Cerebellar cortex (tissue), 1 donor: ENCODE measurements at places on chromosomes 16 and 17.

- DNase-seq, result no peak
These were observed 19.0 kb upstream of the LRRC37A3 start for GRCh38 chr17:64938290-64938689.

- peak; percentile 90 for DNase-seq
These were observed 5.2 kb upstream of the GRIN2C start for GRCh38 chr17:74864866-74865395.

GRCh38 chr16:50136399-50136798 is 16.7 kb upstream of the TENT4B start:
- DNase-seq, result no peak

GRCh38 chr17:64657610-64658125 is 4.4 kb downstream of the SMURF2 start:
- DNase-seq, result no peak

DNA sequence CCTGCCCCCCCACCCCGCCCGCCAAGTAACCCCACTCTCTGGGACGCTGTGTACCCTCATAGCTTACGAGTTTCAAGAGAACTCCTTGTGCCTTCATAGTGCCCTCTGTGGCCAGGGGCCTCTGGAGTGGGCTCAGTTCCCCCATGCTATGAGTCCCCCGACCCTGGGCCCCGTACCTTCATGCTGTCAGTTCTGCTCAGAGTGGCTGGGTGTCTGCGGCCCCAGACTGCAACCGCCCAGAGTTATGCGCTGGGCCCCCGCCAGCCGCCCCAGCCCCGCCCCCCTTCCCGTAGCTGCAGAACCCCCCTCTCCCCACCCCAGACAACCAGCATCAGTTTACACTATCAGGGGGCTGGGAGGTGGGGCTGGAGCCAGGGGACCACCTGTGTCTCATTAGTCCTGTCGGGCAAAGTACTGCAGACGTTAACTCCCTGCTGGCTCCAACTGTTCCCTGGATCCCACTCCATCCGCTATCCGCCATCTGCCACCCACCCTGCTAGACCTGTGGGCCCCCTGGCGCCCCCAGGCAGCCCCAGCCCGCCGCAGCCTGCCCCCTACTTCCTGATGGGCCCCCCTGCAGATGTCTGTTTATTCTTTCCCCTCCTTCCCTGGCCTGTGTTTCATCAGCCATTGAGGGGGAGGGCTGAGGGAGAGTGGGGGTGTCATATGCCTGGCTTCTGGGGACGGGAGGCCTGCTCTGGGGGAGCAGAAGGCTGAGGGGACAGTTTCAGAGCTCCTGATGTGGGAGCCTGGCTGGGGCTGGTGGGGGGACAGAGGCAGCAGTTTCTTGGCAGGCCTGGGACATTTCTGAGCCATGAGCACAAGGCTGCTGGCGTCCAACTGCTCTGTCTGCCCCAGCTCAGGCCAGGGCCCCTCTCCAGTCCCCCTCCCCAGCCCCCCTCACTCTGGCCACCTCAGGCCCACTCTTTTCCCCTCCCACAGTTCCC is at the start of gene MFAP4:
Gene MFAP4, minus strand, starts transcription at position 217 of the 947 bp plus-strand sequence. Its CDS starts 35 bp downstream, at position 182.
- DNase-seq, result peak; percentile 16

- DNase-seq, result no peak
These were observed 189.3 kb upstream of the TNRC6C start for GRCh38 chr17:77769215-77769614.

- DNase-seq, result no peak
These were observed 116.4 kb upstream of the ZNF750 start for GRCh38 chr17:82956146-82956725.

- peak; percentile 77 for DNase-seq
These were observed 631 bp downstream of the NXPH3 start for GRCh38 chr17:49576088-49576916.

- peak; percentile 80 for DNase-seq
These were observed 72.6 kb downstream of the SYCE1L start for GRCh38 chr16:77271532-77272426.

DNA sequence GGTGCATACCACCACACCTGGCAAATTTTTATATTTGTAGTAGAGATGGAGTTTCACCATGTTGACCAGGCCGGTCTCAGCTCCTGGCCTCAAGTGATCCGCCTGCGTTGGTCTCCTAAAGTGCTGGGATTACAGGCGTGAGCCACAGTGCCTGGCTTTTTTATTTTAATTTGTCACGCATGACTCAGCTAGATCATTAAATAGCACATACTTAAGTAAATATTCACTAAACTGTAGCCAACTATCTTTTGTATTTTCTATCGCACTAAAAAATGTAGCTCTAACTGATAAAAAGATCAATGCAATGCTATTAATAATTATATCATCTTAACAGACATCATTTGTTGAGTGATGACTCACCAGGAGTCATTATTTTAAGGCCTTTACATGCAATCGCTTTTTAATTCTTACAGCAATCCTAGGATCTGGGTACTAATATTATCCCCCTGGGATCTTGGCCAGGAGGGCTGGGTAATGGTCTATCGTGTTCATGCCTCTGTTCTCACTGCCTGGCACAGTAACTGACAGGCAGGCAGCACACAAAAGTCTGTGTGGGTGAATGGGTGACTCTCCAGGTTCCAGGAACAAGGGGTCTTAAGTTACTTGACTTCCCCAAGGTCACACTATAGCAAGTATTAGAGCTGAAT is 693.5 kb upstream of the EEF2KMT start:
- DNase-seq, result no peak

- no peak for DNase-seq
These were observed 21.7 kb downstream of the MSI2 start for GRCh38 chr17:57277923-57278604.

- DNase-seq, result no peak
These were observed 6.7 kb downstream of the PRDM7 start for GRCh38 chr16:90070440-90070839.

- peak; percentile 33 for DNase-seq
These were observed at the start of gene EMP2 for GRCh38 chr16:10579965-10580882. TSS of gene EMP2 (minus strand) at chr16:10580598. CDS start at chr16:10547617, 32,981 bp downstream.

GRCh38 chr17:17570140-17570797 is 21.2 kb downstream of the PEMT start:
- DNase-seq, result peak; percentile 75

- no peak for DNase-seq
These were observed 1174.8 kb downstream of the CDH11 start for GRCh38 chr16:63947022-63947421.

- no peak for DNase-seq
These were observed 313.6 kb downstream of the SNX29 start for GRCh38 chr16:12290165-12290564.

DNA sequence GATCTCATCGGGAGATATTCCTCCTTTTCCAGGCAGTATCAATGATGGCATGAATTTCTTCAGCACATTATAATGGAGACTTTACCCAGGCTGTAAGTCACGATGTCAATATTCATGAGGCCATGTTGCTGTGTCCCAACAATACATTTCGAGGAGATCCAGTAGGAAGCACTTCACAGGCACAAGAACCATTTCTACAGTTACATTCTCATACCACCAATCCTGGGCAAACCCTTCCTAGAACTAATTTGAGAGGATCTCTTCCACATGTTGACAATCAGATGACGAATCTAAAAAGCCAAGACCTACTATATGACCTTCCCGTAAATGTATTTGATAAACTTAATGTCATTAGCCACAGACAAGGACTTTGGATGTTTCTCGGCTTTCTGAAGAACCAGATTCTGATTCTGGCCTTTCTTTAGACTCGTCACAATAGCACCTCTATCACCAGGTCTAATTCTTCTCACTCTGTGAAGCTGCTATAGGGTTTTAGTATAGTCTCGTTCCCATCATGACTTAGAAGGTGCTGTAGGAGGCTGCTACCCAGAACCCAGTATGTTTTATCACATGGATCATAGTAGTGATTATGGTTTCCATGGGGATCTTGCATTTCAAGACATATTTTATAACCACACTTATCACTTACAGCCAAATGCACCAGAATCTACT is 40.2 kb downstream of the C16orf87 start:
- peak; percentile 9 for DNase-seq

- DNase-seq, result peak; percentile 49
These were observed 3.4 kb downstream of the MYO18A start for GRCh38 chr17:29176558-29177351.
